ENCODE measurements at places on chromosomes 11 and 22. TPM values are rescaled to one million over a fixed set of nuclear protein-coding genes. Genes with fewer than 3 reads are reported as not detected.

Gene PRDM10
- total RNA-seq: 14.6 TPM

DNA sequence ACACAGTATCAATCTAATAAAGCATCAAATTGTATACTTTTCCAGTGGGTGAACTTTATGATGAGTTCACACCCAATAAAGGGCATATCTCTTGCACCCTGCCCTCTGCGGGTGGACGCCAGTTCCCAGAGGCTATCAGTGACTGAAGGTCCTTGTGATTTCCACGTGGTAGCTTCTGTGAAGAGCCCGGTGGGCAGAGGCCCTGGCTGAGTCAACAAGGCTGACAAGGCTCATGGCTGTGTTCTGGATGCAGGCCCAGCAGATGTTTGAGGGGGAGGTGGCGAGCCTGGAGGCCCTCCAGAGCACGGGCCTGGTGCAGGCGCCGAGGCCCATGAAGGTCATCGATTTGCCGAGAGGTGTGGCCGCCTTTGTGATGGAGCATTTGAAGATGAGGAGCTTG is 71.4 kb downstream of the PIWIL3 start:
- no peak for DNase-seq

Gene HSD17B12
- 56.8 TPM for total RNA-seq

Gene MUC2
- not detected for total RNA-seq

Gene OR51E2
- not detected for total RNA-seq

- no peak for DNase-seq
Measured at GRCh38 chr11:80593648-80594374, 1153.0 kb upstream of the TENM4 start.

DNA sequence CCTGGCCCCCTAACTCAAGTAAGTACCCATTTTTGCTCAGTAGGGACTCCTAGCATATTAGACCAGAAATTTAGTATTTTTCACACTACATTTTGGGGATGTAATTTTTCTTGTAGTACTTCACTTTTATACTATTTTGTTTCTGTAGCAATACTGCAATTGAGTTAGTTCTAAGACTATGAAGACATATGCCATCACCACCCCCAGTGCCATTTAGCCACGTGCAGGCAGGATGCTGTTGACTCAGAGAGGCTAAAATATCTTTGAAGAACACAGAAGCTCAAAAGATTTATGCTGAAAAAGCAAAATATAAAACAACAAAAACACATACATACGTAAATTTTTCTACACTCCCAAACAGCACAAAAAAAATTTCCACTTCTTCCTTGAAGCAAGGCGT is 29.1 kb upstream of the DLAT start:
- no peak for DNase-seq

GRCh38 chr11:9020916-9021315 is 17.1 kb upstream of the NRIP3 start:
- DNase-seq: no peak

GRCh38 chr11:47938791-47939560 is 41.4 kb upstream of the PTPRJ start:
- DNase-seq: no peak

DNA sequence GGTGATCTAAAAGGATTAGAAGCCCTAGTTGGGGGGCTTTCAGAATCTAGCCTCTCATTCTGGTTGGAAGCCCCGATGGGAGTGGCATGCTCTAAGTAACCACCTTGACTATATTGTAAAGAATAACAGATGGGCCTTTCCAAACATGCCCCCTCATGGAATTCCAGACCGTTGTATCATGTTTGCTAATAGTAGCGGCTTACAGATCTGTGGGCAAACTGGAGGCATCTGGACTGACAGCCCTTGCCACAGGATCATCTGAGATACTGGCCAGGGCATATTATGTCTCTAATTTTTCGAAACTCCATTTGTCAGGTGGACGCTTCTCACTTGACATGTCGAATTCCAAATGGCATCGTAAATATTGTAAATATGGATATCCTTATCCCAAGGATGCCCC is 10.5 kb downstream of the APIP start:
- no peak for DNase-seq

DNA sequence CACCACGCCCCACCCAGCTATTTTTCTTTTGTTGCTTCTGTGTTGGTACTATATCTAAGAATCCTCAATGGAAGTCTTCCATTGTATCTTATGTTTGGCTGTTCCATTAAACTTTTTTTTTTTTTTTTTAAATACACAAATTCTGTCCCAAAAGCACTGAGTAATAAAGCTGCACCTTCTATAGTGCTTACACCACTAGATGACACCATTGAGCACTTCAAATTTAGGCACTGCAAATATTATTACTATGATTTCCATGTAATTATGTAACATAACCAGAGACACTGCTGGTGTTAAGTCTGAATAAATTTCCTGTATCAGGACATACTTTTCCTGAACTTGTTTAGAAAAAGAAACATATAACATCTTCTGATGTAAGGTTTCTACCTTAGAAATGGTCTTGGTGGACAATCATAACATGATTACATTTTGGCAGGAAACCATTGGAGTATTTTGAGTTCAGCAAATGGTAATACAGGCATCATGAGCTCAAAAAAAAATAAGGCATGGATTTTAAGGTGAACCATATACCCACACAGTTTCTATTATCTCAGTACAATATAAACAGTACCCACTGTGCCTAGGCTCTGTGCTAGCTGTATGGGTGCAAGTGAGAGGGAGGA is 110.5 kb downstream of the ATG16L2 start:
- no peak for DNase-seq
